Left kidney (tissue), 8 donors: ENCODE measurements at places on chromosomes 5 and 9. TPM values are rescaled to one million over a fixed set of nuclear protein-coding genes. Genes with fewer than 3 reads are reported as not detected.

FGD3 gene
- 6.5 TPM for polyA plus RNA-seq

PROB1 gene
- polyA plus RNA-seq = 2.4 TPM

HNRNPH1 gene
- polyA plus RNA-seq = 1,916 TPM

C5orf52 gene
- polyA plus RNA-seq = not detected

TRPM6 gene
- polyA plus RNA-seq = 1.1 TPM

TIGD6 gene
- 5.4 TPM for polyA plus RNA-seq

PHF24 gene
- 0.33 TPM for polyA plus RNA-seq

LRRTM2 gene
- 1.9 TPM for polyA plus RNA-seq

N4BP3 gene
- polyA plus RNA-seq = 3.4 TPM

KYAT1 gene
- 23.0 TPM for polyA plus RNA-seq
